Neuronal stem cell (in vitro differentiated cells): ENCODE measurements at places on chromosomes 11 and 22.

- DNase-seq: peak; percentile 77
These were observed 5.3 kb upstream of the LRRN4CL start for GRCh38 chr11:62694455-62695167.

- no peak for DNase-seq
These were observed 170.9 kb downstream of the MIAT start for GRCh38 chr22:26828311-26828710.

GRCh38 chr11:39374963-39375698 lies 2084.3 kb downstream of the LRRC4C start:
- peak; percentile 3 for DNase-seq

DNA sequence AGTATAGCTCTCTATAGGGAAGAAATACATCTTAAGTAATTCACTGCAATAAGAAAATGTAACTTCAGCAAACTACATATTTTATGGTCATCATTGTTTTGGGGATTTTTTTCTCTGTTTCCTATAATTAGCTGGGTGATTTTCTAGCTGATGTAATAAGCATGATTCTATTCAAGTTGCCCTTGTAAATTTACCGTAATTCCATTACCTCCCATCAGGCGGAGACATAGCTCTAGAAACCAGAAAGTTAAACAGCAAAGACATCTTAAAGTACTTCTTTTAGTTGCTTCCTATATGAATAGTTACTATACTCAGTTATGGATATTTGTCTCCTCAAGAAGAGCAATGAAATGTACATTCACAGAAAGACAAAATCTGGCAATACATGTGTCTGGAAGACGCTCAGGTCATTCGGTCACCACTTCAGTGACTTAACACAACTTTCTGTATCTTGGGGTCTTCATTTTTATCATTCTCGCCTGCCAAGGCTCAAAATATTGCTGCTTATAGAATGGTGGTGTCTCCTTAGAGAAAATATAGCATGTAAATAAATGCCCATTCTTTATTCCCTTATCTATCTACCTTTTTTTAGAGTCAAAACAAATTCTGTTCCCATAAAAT lies 239.9 kb upstream of the ZC3H12C start:
- peak; percentile 31 for DNase-seq

GRCh38 chr11:14967581-14968243 lies 4.4 kb downstream of the CALCA start:
- no peak for DNase-seq

GRCh38 chr11:96256215-96257011 lies 86.6 kb downstream of the MAML2 start:
- no peak for DNase-seq

GRCh38 chr11:123065621-123066020 lies 3.7 kb upstream of the HSPA8 start:
- DNase-seq: no peak

- no peak for DNase-seq
These were observed 507.4 kb downstream of the METTL15 start for GRCh38 chr11:28615542-28615941.

GRCh38 chr11:18527512-18527911 lies 770 bp upstream of the TSG101 start:
- DNase-seq: no peak

- no peak for DNase-seq
These were observed 52.1 kb upstream of the EIF3M start for GRCh38 chr11:32531528-32531927.

- no peak for DNase-seq
These were observed 88.2 kb upstream of the DDI1 start for GRCh38 chr11:103948187-103948763.

GRCh38 chr11:83543706-83544439 lies 257.7 kb upstream of the CCDC90B start:
- DNase-seq: no peak

DNA sequence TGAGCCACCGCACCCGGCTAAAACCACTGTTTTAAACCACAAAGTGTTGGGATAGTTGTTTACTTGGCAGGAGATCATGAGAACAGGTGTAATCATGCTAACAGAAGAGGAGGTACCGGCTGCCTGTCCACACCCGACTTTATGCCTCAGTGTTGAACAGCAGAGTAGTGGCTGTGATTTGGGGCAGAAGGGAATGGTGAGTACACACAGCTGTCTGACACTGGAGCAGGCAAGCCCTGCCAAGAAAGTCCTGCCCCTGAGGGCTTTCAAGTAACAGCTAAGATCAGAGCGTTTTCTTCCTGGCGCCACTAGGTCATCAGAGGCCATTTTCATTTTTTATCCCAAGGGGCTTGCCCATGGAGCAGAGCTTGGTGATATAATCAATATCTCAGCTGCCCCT lies 8.1 kb downstream of the CDKN1C start:
- DNase-seq: no peak

GRCh38 chr11:80362563-80363340 lies 921.9 kb upstream of the TENM4 start:
- no peak for DNase-seq

GRCh38 chr22:42344361-42344905 lies 74.0 kb upstream of the TCF20 start:
- DNase-seq: no peak

GRCh38 chr22:30375312-30375849 lies 11.8 kb downstream of the RNF215 start:
- no peak for DNase-seq

DNA sequence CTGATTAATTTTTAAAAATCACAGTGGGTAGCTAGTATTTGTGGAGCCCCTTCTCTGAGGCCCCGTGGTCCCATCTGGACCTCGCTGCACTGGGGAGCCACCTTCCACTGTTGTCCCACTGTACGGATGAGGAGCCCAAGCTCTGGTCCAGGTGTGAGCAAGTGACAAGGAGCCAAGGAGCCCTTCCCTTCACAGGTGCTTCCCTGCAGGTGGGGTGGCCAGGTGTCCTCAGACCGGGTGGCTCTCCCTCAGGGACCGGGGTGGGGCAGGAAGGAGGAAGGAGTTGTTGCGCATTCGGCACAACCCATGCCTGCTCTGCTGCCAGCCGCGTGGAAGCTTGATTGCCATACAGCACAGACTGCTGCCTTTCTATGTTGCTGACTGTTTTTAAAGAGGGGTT lies 10.4 kb upstream of the SEPTIN5 start:
- DNase-seq: no peak

GRCh38 chr11:85810521-85810870 lies 445 bp downstream of the SYTL2 start:
- DNase-seq: no peak

GRCh38 chr11:103332409-103332808 lies 223.2 kb downstream of the DYNC2H1 start:
- no peak for DNase-seq

DNA sequence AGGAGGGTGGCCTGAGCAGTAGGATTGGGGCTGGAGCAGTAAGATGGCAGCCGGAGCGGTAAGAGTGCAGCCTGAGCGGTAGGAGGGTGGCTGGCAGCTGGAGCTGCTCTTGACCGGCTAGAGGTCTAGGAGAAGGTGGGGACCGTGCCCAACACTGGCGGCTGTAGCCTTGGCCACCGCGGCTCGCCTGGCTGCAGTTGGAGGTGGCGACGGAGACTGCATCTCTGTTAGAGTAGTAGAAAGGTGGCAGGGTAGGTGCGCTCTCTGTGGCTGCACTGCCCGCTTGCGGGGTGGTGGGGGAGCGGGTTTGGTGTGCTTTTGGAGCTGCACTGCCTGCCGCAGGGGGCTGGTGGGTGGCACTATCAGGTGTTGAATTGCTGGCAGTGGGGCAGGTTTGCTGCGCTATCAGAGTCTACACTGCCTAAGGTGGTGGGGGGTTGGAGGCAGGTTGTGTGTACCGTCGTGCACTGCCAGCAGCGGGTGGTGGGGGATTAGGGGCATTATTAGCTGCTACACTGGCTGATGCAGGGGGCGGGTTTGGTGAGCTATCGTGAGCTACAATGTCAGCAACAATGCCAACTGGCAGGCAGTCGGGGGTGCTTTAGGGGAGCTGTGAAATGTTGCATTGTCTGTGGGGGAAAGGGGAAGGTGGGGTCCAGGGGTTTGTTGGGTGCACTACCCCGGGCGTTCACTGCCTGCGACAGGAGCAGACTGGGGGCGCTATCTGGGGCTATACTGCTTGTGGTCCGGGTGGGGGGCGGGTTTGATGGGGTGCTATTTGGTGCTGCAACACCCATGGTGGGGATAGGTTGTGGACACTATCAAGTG lies 4461.3 kb upstream of the OR11H1 start:
- DNase-seq: no peak

- DNase-seq: no peak
These were observed 59.3 kb downstream of the TSPAN18 start for GRCh38 chr11:44785856-44786607.

DNA sequence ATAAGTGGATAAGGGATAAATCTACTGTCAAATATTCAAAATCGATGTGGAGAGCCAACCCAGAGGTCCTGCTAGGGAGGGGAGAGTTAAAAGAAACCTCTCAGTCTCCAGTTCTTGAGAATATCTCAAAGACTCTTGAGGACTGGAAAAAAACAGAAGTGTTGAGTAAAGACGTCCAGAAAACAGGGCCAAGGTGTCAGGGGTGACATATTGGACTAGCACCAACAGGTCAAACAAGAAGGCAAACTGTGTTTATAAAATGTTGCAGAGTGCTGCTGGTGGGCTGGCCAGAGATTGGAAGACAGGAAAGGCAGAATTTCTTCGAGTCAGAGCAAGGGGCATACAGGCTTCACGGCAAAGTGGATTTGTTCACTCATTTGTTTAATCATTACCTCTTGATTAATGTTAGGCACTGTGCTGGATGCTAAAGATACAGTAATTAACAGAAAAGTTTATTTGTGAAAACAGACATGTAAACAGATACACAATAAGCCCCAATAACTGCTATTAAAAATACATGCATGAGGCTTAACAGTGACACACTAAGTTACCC lies 33.7 kb upstream of the SMPD1 start:
- DNase-seq: no peak

DNA sequence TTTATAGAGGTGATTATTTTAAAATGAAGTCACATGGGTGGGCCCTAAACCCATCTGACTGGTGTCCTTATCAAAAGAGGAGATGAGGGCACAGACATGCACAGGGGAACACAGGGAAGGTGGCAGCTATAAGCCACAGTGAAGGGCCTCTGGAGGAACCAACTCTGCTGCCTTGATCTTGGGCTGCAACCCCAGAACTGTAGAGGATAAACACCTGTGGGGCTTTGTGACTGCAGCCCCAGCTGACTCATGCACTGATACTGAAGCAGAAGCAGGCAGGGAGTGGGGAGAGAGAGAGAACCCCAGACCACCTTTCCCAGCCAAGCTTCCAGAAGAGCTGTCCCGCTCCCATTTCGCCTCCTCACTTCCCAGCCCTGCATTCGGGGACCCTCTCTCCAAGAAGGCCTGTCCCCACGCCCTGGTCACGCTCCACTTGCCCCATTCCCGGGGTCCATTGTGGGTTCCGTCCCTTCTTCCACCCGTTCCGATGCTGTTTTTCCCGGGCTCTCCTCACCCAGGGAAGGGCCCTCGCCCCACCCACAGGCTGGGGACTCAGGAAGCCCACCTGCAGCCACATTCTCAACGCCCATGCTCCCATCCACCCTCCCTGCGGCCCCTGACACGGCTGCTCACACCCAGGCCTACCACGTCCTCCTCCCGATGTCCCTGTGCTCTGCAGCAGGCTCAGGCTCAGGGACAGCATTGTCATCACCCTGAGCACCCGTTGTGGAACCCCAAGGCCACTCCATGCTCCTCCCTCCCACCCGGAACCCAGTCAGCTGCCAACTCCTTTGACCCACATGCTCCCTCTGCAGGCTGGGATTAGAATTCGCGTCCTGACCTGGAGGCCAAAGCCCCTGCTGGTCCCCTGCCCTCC lies 90.8 kb upstream of the SHANK2 start:
- DNase-seq: peak; percentile 44
